ENCODE measurements at places on chromosomes 1 and 21.

DNA sequence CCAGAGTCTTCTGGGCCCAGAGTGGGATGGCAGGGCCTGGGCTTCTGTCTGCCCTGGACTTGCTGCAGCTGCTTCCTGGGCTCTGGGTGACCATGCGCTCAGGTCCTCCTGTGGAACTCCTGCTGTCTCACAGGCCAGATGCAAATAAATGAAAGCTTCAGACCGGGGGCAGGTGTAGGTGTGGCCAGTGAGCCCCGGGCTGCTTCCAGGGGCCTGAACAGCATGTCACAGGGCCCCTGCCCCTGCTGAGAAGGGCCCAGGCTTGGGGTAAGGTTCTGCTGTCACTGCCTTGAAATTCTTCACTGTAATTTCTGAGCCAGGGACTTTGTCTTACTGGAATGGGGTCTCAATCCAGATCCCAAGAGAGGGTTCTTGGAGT, 2.5 kb upstream of the PKNOX1 start:
- DNase-seq = no peak

- no peak for DNase-seq
Measured at GRCh38 chr1:2556277-2556677, at the start of gene TNFRSF14. TSS of gene TNFRSF14 (plus strand) at chr1:2556371. CDS start at chr1:2556665, 294 bp downstream.

GRCh38 chr1:57137980-57138379, 172.2 kb upstream of the C8B start:
- DNase-seq = no peak

- DNase-seq = no peak
Measured at GRCh38 chr1:226133504-226134123, 52.9 kb downstream of the ACBD3 start.
